ENCODE measurements at places on chromosomes 1 and 21.
A peak's percentile ranks its signal among the peaks of the same experiment; 100 is the strongest.

GRCh38 chr1:226649780-226650179, 89.3 kb downstream of the ITPKB start:
- DNase-seq = peak; percentile 64

DNA sequence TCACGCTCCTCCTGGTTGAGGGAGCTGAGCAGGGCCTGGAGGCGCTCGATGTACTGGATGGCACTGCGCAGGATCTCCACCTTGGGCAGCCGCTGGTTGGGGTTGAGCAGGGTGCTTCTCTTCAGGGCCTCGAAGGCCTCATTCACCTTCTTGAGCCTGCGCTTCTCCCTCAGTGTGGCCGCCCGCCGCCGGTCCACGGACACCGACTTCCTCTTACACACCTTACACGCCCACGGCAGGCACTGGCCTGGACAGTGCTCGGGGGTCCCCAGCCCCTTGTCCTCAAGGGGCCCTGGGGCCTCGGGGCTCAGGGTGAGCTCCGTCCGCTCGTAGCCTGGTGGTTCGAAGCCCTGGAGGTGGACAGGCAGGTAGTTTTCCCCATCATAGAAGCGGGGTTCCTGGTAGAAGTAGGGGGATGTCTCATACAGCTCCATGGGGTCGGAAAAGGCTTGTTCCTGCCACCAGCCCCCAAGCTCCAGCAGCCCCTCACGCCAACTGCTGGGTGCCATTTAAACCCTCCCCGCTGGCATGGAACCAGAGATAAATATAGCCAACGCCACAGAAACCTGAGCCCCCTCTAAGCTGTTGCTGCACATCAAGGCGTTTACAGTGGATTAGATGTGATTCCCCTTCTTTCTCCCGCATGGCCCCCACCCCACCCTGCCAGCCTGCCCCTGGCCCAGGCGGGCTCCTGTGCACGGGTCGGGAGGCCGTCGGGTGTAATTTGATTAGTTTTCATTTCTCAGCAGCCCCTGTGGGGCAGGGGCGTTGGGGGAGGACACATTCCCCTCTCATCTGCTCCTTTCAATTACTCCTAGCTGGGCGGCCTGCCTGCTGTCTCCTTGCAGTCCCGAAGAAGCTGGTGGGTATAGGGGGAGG, at the start of gene MYOG:
Gene MYOG (minus strand): TSS at position 485 of the 879 bp plus-strand sequence. CDS start 51 bp downstream, at position 434.
- no peak for DNase-seq

DNA sequence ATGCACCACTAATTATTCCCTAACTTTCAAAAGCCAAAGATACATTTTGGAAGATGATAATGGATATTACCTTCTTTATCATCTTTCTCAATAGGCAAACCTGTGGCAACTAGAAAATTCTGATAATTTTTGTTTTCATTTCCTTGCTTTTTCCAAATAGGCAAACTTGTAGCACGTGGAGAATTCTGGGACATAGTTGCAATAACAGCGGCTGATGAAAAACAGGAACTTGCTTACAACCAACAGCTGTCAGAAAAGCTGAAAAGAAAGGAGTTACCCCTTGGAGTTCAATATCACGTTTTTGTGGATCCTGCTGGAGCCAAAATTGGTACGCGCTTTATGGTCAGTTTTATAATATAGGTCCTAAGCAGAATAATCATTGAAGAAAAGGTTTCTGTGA, 1.5 kb downstream of the FPGT start:
- DNase-seq = peak; percentile 34

DNA sequence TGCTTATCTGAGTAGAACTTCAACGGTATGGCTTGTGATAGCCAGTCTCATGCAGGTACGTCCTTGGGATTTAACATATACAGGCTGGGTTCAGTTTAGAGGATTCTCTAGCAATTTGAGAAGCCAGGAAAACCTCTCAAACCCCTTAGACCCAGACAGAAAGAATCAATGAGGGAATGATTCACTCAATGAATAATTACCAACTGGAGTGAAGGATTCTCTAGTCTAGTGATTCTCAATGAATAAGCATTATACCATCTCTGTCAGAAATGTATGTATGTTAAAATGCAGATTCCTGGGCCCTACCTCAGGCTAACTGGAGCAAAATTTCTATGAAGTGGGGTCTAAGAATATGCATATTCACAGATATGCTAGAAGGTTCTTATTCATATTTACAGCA, 54.5 kb upstream of the APP start:
- DNase-seq = no peak

DNA sequence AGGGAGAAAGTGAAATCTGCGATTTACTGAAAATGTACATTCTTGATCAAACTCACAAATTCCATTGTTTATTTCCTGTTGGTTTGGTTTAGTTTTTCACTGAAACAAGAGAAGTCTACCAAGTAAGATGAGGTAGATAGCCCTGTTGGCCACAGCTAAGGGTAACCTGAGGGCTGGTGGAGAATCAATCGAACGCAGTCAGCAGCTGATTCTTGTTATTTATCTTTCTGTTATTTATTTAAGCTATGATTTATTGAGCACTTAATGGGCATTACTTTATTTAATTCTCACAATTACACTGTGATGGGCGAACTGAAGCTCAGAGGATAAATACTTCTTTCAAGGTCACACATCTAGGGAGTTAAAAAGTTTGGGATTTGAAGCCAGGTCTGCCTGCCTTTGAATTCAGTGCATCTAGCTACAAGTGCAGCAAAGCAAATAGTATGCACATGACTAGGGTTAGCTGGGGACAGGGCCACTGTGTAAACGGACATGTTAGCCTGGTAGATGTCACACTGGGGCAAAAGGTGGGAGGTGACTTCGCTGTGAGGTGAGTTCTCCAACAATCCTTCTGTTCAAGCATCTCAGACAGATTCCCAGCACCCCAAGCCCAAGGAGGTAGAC, 106.5 kb upstream of the GADD45A start:
- no peak for DNase-seq

DNA sequence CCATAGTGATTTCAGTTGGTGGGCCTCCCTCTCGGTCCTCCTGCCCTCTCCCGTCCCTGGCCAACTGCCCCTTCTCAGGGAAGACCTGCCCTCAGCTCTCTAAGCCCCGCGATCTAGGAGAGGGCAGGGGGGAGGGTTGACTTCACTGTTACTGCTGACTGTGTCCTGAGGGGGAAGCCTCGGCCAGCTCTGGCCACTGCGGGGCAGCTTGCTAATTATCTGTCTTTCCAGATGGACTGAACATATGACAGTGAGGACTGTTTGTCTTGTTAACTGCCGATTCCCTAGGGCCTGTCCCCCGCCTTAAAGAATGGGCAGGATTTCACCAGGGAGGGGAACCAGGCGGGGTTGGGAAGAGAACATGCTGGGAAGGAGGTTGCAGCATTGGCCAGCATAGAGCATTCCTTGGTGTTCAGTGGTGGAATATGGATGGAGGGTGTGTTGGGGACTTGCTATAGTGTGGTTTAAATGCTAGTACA, 22.9 kb downstream of the NIPAL3 start:
- DNase-seq = no peak

GRCh38 chr1:119808491-119808890, 2.8 kb downstream of the REG4 start:
- DNase-seq = no peak

DNA sequence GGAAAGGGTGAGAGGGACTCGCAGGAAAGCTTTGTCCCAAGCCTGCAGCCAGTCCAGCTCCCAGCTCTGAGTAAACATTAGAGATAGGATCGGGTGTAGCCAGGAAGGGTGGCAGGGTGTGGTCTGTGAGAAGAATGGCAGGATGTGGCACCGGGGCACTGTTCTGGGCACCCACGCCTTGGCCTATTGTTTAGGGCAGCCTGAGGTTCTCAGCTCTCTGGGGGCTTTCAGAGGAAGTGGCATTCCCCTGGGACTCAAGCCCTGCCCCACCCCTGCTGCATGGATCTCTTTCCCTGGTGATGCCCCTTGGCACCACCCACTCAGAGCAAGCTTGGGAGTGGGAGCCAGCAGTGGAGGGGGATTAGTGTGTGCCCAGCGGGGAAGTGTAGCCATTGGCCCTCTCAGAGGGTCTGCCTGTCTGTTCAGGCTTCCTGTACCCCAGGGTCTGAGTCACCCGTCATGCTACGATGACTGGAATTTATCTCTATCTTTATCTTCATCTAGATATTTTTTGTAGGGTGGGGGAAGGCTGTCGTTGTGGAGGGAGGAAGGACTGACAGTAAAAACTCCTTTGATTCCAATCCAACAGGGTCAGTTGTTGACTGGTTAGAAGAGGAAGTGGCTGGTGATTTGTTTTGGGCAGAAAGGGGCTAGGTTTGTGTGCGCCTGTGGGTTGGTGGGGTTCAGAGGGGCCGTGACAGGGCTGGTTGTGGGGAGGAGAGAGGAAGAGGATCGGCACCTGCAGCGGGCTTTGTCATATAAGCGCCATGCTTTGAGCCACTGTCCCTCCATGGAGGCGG, 31.6 kb downstream of the SOX13 start:
- DNase-seq = peak; percentile 16

DNA sequence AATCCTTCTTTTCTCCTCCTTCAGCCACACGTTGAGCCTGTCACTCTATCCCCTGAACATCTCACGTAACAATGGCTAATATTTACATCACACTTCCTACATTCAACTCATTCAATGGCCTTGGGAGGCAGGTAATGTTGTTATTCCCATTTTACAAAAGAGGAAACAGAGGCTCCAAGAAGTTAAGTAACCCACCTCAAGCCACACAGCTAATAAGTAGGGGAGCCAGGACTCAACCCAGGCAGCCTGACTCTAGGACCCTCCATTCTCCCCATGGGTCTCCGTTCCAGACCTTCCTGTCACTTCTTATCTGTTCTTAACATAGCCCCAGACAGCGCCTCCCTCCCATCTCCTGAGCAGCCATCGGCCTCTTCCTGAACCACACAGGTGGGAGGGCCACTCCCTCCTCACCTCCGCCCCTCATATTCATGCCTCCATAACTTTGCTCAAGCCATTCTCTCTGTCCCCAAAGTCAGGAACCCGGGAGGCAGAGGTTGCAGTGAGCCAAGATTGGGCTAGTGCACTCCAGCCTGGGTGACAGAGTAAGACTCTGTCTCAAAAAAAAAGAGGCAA, 2.2 kb downstream of the PADI4 start:
- DNase-seq = no peak

- DNase-seq = no peak
Measured at GRCh38 chr21:40602080-40602479, 244.9 kb downstream of the DSCAM start.

DNA sequence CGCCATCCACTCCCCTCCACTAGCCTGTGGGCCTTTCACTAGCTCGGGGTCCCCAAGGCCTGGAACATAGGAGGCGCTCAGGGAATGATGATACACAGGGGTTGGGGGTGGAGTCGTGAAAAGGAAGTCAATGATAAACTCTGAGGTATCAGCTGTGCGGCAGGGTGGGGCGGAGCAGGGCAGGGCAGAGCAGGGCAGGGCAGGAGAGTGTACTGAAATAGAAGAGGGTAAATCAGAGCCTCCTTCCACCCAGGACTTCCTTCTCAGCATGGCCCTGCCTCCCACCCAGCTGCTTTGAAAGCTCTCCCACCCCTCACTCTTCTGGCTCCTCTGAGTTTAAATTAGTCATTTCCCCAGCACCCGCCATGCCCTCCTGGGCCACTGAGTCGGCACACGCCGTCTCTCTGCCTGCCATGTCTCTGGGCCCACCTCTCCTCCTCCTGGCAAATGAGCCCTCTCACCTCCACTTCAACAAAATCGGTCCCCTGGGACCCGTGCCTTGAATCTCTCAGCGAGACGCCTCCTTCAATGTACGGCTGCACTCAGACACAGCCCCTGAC, 16.9 kb downstream of the CAPZB start:
- peak; percentile 68 for DNase-seq

DNA sequence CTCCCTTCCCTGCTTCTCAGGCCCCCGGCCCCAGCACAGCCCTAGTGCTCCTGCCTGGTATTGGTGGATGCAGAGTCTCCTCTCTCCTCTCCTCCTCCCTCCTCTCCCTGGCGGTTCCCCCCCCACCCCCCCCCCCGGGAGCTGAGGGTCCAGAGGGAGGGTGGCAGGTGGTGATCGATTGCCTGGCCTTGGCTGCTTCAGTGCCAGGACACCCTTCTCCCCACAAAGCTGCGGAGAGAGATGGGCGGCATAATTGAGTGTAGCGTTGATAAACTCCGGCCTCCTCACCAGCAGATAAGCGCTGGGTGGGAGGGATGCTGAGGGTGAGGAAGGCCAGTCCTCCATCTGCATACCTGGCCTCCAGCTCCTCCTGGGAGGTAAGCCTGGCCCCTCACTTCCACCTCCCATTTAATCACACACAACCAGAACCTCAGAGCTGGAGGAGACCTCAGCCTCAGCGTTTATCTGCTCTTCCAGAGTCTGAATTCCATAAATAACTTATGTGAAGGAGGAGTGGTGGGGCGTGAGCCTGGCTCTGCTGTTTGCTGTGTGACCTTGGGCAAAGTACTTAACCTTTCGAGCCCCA, 60.8 kb downstream of the LRRN2 start:
- DNase-seq = no peak

GRCh38 chr1:224343679-224344078, 13.0 kb upstream of the CNIH4 start:
- DNase-seq = no peak

DNA sequence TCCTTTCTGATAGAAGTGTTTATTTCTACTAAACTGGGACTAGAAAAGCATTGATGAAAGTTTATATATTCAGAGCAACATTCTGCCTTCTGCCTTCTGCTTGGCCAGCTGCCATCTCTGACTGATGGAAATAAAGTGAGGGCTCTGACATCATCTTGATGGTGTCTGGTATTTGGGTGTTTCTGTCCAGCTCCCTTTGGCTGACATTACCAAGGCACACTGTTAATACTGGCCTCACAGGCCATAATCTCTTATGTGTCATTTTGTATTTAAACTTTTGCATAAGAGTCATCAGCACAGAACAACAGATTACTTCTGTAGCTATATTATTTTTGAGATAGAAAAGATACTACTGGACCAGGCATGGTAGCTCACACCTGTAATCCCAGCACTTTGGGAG, 216.9 kb downstream of the RYR2 start:
- no peak for DNase-seq

DNA sequence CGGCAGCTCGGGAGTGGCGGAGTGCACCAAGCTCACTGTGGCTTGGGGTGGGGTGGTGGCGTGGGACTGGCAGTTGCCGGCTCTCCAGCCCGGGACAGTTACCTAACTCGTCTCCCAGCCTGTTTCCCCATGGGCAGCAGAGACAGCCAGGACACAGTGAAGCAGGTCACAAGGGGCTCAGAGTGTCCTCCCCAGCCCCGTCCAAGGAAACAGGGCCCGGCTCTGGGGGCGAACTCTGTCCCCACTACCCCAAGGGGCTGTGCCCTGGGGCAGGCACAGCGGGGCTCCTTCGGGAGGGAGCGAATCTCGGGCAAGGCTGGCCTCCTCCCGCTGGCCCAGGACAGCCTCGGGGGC, 759 bp downstream of the GPR157 start:
- no peak for DNase-seq

- DNase-seq = no peak
Measured at GRCh38 chr1:8632102-8632501, 185.3 kb downstream of the RERE start.

GRCh38 chr1:7185721-7186120, 400.5 kb downstream of the CAMTA1 start:
- no peak for DNase-seq

DNA sequence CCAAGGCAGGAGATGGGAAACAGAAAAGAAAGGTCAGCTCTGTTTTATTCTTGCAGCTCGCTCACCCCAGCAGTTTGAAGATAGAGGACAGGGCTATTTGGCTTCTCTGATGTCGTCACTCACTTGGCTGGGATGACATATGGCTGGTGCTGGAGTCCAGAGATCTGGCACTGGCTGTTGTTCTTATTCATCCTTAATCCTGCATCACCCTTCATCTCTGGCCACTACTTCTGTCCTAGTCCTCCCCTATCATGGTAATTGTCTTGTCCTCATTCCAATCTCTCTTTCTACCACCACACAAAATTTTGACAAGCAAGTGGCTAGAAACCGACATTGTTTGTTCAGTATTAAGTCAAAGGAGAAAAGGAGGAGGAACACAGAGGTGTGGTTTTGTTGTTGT, 103.8 kb upstream of the PDE4B start:
- no peak for DNase-seq
